ENCODE measurements at places on chromosomes 2 and 18.

GRCh38 chr2:217753460-217754200 lies 249.2 kb downstream of the TNS1 start:
- no peak for DNase-seq

DNA sequence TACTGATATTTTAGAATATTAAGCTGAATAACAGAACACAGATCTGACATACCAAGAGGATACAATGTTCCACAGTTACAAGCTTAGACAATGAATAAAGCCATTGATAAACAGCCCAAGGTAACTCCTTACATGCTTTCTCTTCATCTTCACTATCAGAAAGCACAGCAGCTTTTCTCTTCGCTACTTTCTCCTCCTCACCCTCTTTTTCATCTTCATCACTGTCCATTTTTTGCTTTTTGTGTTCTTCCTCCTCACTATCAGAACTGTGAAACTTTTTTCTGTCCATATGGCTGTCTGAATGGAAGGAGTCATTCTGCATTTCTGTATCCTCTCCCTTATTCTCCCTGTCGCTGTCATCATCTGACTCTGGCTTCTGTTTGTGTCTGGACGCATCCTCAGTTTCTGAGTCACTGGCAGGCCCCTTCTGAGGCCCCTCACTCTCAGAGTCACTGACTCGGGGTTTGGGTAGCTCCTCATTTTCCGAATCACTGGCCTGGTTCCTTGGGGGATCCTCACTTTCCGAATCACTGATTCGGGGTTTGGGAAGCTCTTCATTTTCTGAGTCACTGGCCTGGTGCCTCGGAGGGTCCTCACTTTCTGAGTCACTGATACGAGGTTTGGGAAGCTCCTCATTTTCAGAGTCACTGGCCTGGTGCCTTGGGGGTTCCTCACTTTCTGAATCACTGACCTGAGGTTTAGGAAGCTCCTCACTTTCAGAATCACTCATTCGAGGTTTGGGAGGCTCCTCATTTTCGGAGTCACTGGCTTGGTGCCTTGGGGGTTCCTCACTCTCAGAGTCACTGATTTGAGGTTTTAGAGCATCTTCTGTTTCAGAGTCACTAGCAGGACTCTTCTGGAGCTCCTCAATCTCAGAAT lies 21.5 kb downstream of the IWS1 start:
- DNase-seq: no peak

DNA sequence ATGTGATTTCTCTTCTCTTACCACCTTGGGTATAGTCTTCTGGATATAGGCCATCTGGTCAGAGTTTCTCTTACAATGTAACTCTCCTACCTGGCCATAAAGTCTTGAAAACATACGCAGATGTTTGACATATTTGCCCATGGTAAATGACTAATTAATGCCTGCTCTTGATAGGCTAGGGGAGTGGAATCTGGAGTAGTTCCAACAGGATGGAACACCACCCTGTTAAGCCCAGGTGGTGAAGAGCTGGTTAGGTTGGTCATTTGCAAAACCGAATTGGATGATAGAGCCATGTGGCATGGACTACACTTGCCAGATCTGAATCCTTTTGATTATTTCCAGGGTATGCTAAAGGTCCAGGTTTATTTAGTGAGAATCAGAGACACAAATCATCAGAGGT lies 36.5 kb downstream of the HADHB start:
- no peak for DNase-seq

DNA sequence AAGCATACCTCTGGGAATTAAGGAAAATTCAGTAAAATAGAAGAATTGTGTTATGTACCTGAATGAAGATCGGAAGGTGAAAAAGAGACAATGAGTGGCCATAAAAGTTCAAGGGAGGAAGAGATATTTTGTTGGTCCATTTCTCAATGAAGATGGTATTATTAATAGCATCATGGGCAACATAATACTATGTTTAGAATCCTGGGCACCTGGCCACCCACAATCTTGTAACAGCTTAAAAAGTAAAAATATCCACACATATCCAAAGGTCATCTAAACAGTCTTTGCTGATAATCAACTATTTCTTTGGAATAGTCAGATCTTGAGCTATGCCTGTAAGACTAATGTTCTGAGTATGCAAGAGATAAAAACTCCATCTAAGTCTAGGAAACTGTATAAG lies 73.7 kb downstream of the XIRP2 start:
- no peak for DNase-seq

- no peak for DNase-seq
Observed at GRCh38 chr2:200756618-200757321, 54.9 kb upstream of the BZW1 start.

- DNase-seq: no peak
Observed at GRCh38 chr18:65227970-65228369, 522.8 kb upstream of the CDH7 start.

DNA sequence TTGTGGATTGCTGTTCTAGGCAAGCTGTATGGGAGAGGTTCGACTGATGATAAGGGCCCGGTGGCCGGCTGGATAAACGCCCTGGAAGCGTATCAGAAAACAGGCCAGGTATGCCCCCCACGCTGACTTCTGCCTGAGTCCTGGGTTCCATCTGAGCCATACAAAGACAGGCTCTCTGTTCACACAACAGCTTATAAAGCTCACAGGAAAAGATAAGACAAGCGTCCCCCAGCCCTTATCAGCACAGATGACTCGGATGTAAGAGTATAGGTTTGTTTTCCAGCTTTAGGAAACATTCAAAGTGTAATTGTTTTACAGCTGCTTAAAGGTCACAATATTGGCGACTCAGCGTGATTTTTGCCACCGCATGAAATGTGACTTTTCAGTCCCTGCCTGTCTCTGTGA lies 12.7 kb downstream of the CNDP2 start:
- no peak for DNase-seq

- no peak for DNase-seq
Observed at GRCh38 chr2:230068016-230068650, 591 bp downstream of the SLC16A14 start.

- no peak for DNase-seq
Observed at GRCh38 chr18:79868811-79869541, 71.2 kb downstream of the KCNG2 start.

DNA sequence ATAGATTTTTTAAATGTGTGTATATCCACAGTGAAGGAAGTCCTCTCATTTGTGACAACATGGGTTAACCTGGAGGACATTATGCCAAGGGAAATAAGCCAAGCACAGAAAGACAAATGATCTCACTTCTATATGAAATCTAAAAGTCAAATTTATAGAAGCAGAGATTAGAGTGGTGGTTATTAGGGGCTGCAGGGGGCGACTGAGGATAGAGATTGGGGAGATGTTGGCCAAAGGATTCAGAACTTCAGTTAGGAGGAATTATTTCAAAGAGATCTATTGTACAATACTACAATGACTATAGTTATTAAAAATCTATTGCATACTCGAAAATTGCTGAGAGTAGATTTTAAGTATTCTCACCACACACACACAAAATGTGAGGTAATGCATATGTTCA lies 252.4 kb upstream of the SLC39A10 start:
- no peak for DNase-seq

- DNase-seq: no peak
Observed at GRCh38 chr18:24402209-24402785, 4.7 kb upstream of the OSBPL1A start.

DNA sequence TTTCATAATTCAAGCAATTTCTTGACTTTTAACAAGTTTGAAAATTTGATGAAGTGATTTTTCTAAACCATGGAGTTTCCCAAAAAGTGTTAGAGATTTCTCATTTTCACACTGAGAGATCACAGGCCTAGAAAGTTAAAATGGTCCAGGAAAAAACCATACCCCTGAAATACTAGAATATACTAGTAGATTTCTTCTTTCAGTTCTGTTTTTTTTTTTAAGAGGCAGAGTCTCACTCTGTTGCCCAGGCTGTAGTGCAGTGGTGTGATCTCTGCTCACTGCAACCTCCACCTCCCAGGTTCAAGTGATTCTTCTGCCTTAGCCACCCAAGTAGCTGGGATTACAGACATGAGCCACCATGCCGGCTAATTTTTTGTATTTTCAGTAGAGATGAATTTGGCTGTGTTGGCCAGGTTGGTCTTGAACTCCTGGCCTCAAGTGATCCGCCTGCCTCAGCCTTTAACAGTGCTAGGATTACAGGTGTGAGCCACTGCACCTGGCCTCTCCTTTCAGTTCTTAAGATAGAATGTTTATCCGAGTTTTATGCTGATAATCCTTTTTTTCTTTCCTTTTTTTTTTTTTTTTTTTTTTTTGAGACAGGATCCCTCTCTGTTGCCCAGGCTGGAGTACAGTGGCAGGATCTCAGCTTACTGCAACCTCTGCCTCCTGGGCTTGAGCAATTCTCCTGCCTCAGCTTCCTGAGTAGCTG lies 14.4 kb downstream of the MTHFD2 start:
- DNase-seq: no peak

DNA sequence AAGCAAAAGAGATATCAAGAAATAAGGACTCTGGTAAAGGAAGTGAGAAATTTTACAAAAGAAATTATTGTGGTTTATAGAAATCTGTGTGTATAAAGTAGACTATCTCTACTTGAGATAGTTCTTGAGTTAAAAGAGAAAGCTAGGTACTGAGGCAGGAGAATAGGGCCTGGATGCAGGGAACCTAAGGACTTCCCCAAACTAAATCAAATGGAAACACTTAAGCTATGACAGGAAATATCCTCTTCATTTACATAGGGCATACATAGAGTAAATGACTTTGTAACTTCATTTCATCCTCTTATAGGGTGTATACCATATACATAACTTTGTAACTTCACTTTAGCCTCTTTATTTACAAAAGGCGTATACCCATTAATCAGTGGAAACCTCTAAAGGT lies 219.2 kb upstream of the RGPD4 start:
- no peak for DNase-seq

- no peak for DNase-seq
Observed at GRCh38 chr18:4765401-4765800, 310.3 kb upstream of the DLGAP1 start.

DNA sequence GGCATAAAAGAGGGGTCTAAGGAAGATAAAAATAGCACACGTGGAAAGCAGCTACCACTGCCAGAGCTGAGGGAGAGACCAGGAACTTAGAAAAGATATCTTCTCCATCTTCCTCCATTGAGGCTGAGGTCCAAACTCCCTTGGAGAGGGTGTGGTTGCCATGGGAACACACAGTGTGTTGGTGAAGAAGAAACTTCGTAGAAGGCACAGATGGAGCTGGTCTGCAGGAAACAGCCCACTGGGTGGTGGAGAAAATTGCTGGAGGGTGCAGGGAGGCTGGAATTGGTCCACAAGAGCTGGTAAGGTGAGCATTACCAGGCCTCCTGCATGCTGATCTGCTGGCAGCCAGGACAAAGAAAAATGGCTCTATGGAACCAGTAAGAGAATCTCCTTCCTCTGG lies 191.0 kb downstream of the HRH4 start:
- DNase-seq: no peak

GRCh38 chr2:14910654-14911053 lies 278.1 kb downstream of the LRATD1 start:
- no peak for DNase-seq

- no peak for DNase-seq
Observed at GRCh38 chr2:109481196-109481555, 132.6 kb downstream of the SEPTIN10 start.

DNA sequence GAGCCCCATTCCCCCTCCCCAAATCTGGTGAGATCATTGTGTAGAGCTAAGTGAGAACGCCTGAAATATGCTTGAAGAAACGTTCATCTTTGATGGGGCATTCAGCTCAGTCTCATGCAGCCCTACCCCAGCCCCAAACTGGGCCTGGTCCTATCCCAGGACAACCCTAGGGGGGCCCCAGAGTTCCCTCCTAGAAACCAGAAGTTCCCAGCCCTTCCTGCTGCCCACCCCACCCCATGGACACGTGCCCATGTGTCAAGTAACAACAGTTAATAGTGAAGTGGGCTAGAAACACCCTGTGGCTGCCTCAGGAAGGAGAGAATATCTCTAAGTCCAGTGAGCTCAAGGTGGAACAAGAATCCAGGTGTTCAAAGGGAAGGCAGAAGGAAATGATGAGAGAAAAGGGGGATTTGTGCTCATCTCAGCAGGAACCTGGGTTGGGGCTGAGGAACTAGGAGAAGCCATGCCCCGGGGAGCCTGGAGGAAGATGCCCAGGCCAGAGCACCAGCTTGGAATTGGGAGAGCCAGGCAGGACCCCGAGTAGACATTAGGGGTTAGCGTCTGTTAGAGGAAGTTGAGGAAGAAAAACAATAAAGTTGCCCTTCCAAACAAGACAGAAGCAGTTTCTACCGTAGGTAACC lies 20.1 kb upstream of the SLC20A1 start:
- no peak for DNase-seq

- DNase-seq: no peak
Observed at GRCh38 chr18:49555641-49556040, 6.2 kb upstream of the LIPG start.

- DNase-seq: no peak
Observed at GRCh38 chr2:235773188-235773928, 279.5 kb downstream of the AGAP1 start.

DNA sequence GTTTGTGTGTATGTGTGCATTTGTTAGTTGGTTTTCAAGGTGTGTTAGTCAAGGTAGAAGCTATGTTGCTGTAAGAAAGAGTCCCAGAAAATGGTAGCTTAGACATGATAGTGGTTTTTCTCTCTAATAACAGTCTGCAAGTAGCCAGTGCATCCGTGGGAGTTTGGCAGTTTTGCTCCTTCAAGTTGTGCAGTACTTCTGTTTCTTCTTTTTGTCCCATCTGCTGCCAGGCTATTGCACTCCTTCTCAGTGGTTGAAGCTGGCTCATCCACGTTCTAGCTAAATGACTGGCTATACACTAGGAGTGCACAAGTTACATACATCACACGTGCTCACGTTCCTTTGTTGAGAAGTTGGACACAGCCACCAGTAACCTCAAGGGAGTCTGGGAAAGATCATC lies 134.7 kb downstream of the ASXL3 start:
- no peak for DNase-seq

GRCh38 chr2:213991453-213992108 lies 419.3 kb upstream of the VWC2L start:
- DNase-seq: no peak

GRCh38 chr2:60515721-60516226 lies 37.7 kb downstream of the BCL11A start:
- DNase-seq: no peak

GRCh38 chr2:72917138-72917876 lies at the start of gene EMX1:
EMX1 (plus strand) TSS chr2:72917519; CDS start chr2:72917853, 334 bp downstream.
- no peak for DNase-seq

GRCh38 chr2:161814008-161814660 lies 189.9 kb downstream of the SLC4A10 start:
- no peak for DNase-seq

- DNase-seq: no peak
Observed at GRCh38 chr2:30225131-30225762, 6.1 kb upstream of the LBH start.
